ENCODE measurements at places on chromosomes 4 and X.

DNA sequence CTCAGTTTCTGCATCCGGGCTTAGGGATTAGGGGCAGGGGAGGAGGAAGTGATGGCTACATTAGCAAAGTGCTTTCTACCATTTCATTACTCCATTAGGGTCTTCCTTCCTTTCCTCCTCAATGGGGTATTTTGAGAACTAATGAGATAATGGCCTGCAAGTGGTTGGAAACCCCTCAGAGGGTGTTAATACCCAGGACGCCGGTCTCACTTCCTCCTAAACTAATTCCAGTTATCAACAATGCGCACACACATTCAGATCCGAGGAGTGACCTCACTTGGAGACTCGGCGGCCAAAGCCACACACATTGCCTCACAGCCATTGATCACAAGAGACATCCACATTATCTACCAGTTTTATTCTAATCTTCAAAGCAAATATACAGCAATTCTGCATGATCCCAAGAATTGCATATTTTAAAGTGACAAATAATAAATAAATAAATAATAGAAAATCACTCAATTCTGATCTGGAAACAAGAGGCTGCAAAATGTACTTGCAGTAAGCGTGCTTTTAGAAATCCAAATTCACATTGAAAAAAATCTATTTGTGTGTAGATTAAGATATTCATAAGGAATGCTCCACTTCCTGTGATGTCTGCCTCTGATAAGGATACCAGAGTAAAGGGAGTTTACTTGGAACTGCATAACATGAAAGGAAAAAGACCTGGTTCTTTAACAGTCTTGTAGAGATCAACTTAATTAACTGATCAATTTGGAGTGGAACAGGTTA, 329.1 kb downstream of the FBXW7 start:
- DNase-seq: no peak

DNA sequence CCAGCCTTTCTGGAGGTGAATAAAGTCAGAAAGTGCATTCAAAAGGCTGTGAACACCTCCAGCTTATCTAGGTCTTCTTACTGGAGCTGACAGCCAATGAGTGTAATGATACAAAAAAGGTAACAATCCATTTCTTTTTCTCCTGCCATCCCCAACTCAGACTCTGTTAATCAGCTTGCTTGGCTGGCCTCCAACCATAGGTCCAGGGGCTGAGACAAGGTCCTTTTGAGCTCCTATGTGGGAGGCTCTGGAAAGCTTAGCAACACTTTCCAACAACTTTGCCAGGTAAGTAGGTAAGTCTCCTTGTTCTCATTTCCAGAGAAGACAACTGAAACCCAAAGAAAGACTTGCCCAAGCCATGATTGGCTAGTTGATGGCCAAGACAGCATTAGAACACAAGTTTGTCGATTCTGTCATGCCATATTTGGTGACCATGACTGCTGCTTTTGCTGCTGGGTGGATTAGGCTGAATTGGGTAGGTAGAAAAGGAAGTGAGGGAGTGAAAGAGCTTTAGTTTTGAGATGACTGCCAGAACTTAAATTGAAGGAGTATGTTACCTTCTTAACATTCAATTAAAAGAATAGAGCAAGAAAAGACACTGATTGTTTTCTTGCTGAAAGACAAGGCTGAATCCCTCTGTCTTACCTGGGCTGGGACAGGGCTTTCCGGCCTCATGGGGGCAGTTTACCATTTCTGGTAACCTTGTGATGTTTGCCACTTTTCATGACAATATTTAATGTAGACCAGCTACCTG, 22.8 kb downstream of the VSIG4 start:
- no peak for DNase-seq

DNA sequence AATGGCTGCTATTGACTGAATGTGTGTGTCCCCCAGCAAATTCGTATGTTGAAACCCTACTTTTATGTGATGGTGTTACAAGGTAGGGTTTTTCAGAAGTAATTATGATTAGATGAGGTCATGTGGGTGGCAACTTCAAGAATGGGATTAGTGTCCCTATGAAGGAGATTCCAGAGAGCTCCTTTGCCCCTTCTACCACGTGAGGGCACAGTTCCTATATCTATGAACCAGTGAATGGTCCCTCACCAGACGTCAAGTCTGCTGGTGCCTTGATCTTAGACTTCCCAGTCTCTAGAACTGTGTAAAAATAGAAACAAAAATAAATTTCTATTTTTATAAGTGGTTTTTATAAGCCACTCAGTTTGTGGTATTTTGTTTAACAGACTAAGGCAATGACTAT, 1137.6 kb upstream of the IGFBP7 start:
- peak; percentile 36 for DNase-seq

GRCh38 chr4:101136373-101137370, 210.7 kb downstream of the PPP3CA start:
- peak; percentile 50 for DNase-seq

GRCh38 chr4:15771216-15772058, 6.7 kb upstream of the CD38 start:
- DNase-seq: no peak

DNA sequence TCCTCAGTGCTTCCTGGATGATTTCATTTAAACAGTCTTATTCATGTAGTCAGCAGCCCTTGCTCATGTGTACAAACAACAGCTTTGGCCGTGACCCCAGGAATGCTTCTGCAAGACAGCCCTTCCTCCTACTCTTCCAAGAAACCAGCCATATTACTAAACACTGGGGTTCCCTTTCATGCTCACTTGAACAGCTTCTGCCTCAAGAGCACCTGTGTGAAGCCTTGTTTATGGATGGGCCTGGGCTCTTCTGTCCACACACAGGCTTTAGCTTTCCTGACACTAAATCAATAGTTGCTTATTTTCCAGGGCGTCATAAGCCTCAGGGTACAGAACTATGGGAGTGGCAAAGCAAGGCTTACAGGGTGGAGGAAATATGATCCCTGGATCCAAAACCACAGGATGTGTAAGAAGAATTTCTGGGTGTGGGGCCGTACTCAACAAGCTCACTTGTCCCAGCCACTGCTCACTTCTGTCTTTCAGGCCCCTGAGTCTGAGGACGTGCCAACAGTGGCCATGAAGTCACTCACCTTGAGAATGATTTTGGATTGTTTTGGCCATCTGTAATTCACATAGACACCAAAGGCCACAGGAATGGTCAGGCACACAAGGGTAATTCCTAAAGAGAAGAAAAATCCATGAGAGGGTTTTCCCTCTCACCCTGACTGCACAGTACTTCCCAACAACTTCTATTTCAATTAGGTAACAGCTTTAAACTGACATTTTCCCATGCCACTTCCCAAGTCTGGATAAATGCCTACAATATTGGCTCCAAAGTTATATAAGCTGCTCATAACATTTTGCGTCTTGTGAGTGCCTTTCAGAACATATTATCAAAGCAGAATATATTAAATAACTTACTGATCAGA, 17.7 kb downstream of the SLC10A6 start:
- peak; percentile 4 for DNase-seq

- no peak for DNase-seq
These were observed 124.1 kb upstream of the PRR32 start for GRCh38 chrX:126695375-126695896.

DNA sequence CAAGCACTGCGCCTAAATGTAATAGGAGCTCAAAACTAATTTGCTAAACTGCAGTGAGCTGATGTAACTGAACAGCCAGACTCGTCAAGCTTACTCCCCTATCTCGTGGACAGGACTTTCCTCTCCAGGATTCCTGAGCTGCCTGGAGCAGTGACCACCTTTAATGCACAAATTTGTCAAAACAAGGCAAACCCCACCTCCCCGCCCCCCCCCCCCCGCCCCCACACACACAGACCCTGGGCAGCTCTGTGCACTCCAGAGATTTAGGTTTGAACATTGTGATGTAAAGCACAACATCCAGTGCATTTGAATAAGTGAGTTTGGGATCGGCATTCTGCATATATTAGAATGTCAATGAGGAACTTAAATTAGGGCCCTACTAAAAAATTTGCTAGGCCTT, 77.7 kb upstream of the DHX15 start:
- DNase-seq: no peak
